SJSA1 (cell line): ENCODE measurements at places on chromosomes 4 and X. TPM values are rescaled to one million over a fixed set of nuclear protein-coding genes. Genes with fewer than 3 reads are reported as not detected.

The CCNB3 gene
- 0.26 TPM in 1 of 2 replicates, not detected in the other for total RNA-seq

The CLRN2 gene
- total RNA-seq, result not detected in 2 replicates

The SYTL5 gene
- total RNA-seq, result 0.22 and 0.26 TPM in 2 replicates

- no peak overlapping the region for H3K27ac ChIP-seq
- H3K27me3 ChIP-seq, result no peaks in the 10 kb centered on the region
- H3K36me3 ChIP-seq, result no peaks in the 10 kb centered on the region
These were observed 9.2 kb downstream of the MAMLD1 start for GRCh38 chrX:150372280-150372679.

DNA sequence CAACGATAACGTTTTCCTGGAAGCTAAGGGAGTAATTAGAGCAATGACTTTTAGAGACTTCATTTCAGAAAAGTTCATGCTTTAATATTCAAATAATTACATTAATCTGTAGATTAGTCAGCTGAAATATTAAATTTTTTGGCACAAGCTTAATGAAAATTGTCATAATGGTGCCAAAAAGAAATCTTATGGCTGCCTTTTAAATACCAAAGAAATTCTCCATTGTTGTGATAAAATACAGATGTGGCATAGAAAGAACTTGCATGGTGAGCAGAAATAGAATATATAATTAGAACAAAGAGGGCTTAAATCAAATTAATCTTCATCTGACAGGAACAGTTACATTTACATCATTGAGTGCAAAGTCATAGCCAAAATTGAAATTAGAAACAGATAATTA lies 263.5 kb downstream of the AFF2 start:
- H3K4me3 ChIP-seq, result no peak overlapping the region
- no peak for DNase-seq
- no peak overlapping the region for H3K27ac ChIP-seq
- H3K4me1 ChIP-seq, result no peaks in the 10 kb centered on the region

DNA sequence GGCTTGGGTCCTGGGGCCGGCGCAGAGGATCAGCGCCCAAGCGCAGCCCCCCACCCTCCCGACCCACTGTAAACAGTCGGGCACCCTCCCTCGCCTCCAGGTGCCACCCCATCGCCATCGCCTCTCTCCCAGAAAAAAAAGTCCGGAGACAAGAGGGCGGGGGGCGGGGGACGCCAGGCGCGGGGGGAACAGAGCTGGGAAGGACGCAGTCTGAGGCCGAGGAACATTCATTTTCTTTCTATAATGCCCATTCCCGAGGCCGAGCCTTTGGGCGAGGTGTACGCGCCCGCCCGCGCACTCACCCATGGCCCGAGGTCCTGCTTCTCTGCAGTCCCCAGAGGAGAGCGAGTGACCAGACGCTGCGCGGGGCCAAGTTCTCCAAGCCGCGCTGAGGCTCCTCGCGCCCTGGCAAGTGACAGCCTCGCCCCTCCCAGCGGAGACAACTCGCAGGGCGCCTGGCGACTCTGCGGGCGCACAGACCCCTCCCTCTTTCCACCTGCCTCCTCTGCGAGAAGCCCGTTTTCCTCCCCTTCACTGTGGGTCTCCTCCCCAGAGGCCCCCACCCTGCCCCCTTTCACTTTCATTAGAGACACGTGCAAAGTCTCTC lies 63.5 kb upstream of the WDR17 start:
- H3K4me1 ChIP-seq, result peaks cover 8% of the 10 kb centered on the region
- H3K27me3 ChIP-seq, result peaks cover 23% of the 10 kb centered on the region
- H3K27ac ChIP-seq, result no peak overlapping the region
- peak overlapping the region; percentile 16 for H3K4me3 ChIP-seq
- no peak for DNase-seq

- H3K4me3 ChIP-seq, result no peak overlapping the region
- no peaks in the 10 kb centered on the region for H3K27me3 ChIP-seq
- DNase-seq, result no peak
- H3K4me1 ChIP-seq, result peaks cover 19% of the 10 kb centered on the region
- no peaks in the 10 kb centered on the region for H3K36me3 ChIP-seq
- no peak overlapping the region for H3K27ac ChIP-seq
These were observed 100.6 kb downstream of the NHS start for GRCh38 chrX:17475449-17476217.

DNA sequence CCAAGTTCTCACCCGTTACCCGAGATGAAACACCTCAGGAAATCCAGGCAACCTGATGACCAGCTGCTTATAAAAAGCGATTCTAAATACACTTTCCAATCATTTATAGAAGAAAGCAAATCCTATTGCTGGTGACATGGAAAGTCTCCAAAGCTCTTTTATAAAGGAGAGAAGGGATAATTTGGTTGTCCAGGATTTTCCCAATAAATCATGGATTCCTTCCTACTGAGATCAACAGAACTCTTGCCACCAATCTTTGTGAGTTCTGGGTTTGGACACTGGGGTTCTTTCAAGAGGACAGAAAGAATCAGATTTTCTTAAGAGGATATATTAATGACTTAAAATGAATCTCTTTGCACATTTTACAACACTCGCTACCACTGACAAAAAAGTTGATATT lies 24.7 kb upstream of the SOD3 start:
- H3K36me3 ChIP-seq, result no peaks in the 10 kb centered on the region
- DNase-seq, result no peak
- H3K27ac ChIP-seq, result peak overlapping the region; percentile 73
- no peaks in the 10 kb centered on the region for H3K27me3 ChIP-seq
- no peak overlapping the region for H3K4me3 ChIP-seq

GRCh38 chr4:4182835-4183568 lies 43.7 kb downstream of the OTOP1 start:
- no peak overlapping the region for H3K4me3 ChIP-seq
- no peak for DNase-seq
- H3K27me3 ChIP-seq, result 0 out of 2 replicates have a peak, but pooled peaks cover 3% of the 10 kb centered on the region
- H3K36me3 ChIP-seq, result no peaks in the 10 kb centered on the region
- no peak overlapping the region for H3K27ac ChIP-seq

DNA sequence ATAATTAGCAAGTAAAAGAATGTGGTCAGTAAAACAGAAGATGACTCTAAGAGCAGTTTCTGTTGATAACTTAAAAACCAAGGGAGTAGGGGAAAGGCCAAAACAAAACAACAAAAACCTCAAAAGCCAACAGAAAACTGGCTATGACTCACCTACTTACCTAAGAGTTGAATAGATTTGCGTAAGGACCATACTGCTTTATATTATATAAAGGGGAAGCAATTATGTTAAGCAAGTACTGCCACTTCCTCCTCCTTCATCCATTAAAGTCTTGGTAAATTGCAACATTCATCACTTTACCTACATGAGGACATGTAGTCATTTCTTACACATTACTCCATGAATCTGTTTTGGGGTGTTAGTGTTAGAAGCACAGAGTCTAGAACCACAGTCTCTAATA lies 85.9 kb upstream of the FAM47A start:
- H3K4me1 ChIP-seq, result no peaks in the 10 kb centered on the region
- no peaks in the 10 kb centered on the region for H3K36me3 ChIP-seq
- DNase-seq, result no peak
- H3K27ac ChIP-seq, result no peak overlapping the region
- H3K27me3 ChIP-seq, result no peaks in the 10 kb centered on the region
- H3K4me3 ChIP-seq, result no peak overlapping the region

The CYBB gene
- total RNA-seq, result 0.24 and 0.34 TPM in 2 replicates

GRCh38 chr4:67325791-67326190 lies 219.5 kb downstream of the CENPC start:
- no peaks in the 10 kb centered on the region for H3K4me1 ChIP-seq
- H3K4me3 ChIP-seq, result no peak overlapping the region
- DNase-seq, result no peak
- H3K27ac ChIP-seq, result no peak overlapping the region

- peaks cover 15% of the 10 kb centered on the region for H3K4me1 ChIP-seq
- no peaks in the 10 kb centered on the region for H3K36me3 ChIP-seq
- peak overlapping the region; percentile 45 for H3K27ac ChIP-seq
- no peaks in the 10 kb centered on the region for H3K27me3 ChIP-seq
These were observed 423.5 kb upstream of the CTSO start for GRCh38 chr4:156377036-156377710.

The FAM9C gene
- total RNA-seq, result not detected in 2 replicates

DNA sequence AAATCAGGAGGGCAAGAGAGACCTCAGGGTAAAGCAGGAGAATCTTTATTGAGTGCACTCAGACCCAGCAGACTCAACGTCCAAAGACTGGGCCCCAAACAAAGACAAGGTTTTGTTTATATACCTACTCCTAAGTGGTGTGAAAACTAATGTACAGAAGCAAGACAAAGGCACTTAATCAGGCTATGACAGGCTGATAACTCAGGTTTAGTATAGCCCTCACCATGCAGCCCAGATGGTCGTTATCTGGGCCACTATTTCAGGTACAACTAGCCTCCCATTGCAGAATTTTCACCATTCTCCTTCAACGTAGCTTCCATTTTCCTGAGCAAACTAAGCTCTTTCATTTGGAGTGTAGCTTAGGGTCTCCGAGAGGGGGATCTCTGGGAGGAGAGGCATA lies 36.9 kb downstream of the SULT1E1 start:
- no peaks in the 10 kb centered on the region for H3K27me3 ChIP-seq
- H3K27ac ChIP-seq, result no peak overlapping the region
- H3K36me3 ChIP-seq, result no peaks in the 10 kb centered on the region
- no peaks in the 10 kb centered on the region for H3K4me1 ChIP-seq

The ALPK1 gene
- 7.0 and 9.6 TPM in 2 replicates for total RNA-seq

DNA sequence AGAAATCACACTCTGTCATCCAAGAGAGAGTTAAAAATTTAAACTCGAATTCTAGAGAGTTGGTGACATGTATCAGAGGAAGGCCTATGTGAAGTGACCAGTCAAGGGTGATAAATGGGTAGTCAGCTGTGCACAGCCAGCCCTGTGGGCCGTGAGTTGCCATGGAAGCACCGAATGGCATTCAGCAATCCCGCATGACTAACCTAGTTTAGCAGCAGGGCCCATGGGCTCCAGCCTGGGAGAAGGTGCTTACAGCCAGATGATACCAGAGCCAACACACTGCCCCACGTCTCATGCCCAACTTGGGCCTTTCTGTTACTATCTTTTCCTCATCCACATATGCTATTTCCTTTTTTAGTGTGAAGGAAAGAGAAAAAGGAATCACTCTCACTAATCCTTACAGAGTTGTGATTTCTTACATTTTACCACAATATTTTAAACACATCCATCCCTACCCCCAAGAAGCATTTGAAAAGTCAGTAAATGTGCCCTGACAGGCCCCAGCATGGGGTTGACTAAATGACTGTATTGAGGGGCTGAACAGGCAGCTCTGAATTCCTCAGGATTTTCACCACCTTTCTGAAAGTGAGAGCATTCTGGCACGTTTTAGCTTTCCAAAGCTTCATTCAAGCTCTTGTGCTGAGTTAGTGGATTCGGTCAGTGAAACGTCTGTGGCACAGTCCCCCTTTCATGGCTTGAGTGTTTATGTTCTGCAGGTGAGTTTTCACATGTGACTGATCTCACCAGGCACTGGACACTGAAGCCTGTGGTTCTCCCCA lies 104.2 kb downstream of the AFF1 start:
- H3K27me3 ChIP-seq, result no peaks in the 10 kb centered on the region
- H3K27ac ChIP-seq, result peak overlapping the region; percentile 74
- peak; percentile 82 for DNase-seq
- H3K4me1 ChIP-seq, result peaks cover 31% of the 10 kb centered on the region

The BMP3 gene
- total RNA-seq, result 0.03 and 0.11 TPM in 2 replicates

The RHOXF1 gene
- total RNA-seq, result not detected in 2 replicates

- H3K36me3 ChIP-seq, result no peaks in the 10 kb centered on the region
- H3K4me1 ChIP-seq, result peaks cover 26% of the 10 kb centered on the region
- DNase-seq, result no peak
- peak overlapping the region; percentile 94 for H3K27ac ChIP-seq
- no peaks in the 10 kb centered on the region for H3K27me3 ChIP-seq
These were observed 148.6 kb upstream of the RPS6KA6 start for GRCh38 chrX:84336646-84337045.

The CXCL5 gene
- 0.47 TPM in 1 of 2 replicates, not detected in the other for total RNA-seq

DNA sequence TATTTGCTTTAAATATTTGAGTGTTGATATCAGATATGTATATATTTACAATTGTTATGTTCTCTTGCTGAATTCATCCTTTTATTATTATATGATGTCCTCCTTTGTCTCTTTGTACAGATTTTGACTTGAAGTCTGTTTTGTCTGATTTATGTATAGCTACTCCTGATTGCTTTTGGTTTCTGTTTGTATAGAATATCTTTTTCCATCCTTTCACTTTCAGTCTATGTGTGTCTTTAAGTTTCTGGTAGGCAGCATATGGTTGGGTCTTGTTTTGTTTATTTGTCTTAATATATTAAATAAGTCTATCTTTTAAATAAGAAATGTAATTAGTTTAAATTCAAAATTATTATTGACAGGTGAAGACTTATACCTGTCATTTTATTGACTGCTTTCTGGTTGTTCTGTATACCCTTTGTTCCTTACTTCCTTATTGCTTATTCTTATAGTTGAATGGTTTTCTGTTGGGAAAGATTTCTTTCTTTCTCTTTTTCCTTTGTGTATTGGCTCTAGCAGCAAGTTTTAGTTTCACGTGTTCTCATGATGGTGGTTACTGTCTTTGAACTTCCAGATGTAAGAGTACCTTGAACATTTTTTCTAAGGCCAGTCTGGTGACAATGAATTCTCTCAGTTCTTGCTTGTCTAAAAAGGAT lies 31.1 kb downstream of the RAB28 start:
- H3K36me3 ChIP-seq, result no peaks in the 10 kb centered on the region
- H3K27me3 ChIP-seq, result no peaks in the 10 kb centered on the region
- H3K4me3 ChIP-seq, result no peak overlapping the region
- H3K27ac ChIP-seq, result no peak overlapping the region
- H3K4me1 ChIP-seq, result no peaks in the 10 kb centered on the region
- DNase-seq, result no peak

- no peak for DNase-seq
- H3K4me3 ChIP-seq, result no peak overlapping the region
- H3K27ac ChIP-seq, result no peak overlapping the region
These were observed 132.2 kb upstream of the AGA start for GRCh38 chr4:177574446-177574845.

The ZBTB49 gene
- 4.7 and 16.8 TPM in 2 replicates for total RNA-seq

The CSN2 gene
- total RNA-seq, result not detected in 2 replicates

- H3K27me3 ChIP-seq, result no peaks in the 10 kb centered on the region
- no peak overlapping the region for H3K27ac ChIP-seq
- DNase-seq, result no peak
- H3K4me3 ChIP-seq, result no peak overlapping the region
These were observed 208.2 kb downstream of the PARM1 start for GRCh38 chr4:75141162-75141561.
